ENCODE measurements at places on chromosomes 1 and 21.

- DNase-seq: no peak
These were observed 76.0 kb upstream of the NEK2 start for GRCh38 chr1:211751438-211751837.

GRCh38 chr1:160576390-160576789, 2.9 kb downstream of the CD84 start:
- no peak for DNase-seq

DNA sequence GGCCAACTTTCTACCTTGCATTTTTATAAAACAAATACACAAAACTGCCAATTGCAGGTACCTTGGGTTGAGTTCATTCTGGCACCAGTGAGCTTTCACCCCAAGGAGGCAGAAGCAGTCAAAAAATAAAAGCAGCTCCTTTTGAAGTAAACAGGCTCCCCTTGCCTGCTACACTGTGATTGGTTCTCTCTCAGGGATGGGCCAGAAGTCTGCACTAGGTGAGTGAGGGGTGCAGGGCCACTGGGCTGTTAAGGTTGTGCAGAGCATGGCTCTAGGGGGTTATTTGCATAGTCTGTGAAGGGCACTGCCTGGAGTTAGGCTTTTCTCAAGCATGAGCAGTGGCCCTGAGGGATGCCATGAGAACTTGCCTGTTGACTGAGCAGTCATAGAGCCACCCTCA, 39.1 kb downstream of the AKNAD1 start:
- DNase-seq: no peak

DNA sequence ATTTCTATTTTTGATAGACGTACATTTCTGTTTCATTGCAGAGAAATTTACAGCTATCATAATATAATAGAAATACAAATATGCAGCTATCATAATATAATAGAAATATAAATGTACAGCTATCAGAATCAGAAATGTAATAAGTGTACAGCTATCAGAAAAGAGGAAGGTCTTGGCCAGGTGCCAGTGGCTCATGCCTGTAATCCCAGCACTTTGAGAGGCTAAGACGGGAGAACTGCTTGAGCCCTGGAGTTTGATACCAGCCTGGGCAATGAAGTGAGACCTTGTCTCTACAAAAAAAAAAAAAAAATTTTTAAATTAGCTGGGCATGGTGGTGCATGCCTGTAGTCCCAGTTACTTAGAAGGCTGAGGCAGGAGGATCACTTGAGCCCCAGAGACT, 37.9 kb downstream of the PIGM start:
- no peak for DNase-seq

DNA sequence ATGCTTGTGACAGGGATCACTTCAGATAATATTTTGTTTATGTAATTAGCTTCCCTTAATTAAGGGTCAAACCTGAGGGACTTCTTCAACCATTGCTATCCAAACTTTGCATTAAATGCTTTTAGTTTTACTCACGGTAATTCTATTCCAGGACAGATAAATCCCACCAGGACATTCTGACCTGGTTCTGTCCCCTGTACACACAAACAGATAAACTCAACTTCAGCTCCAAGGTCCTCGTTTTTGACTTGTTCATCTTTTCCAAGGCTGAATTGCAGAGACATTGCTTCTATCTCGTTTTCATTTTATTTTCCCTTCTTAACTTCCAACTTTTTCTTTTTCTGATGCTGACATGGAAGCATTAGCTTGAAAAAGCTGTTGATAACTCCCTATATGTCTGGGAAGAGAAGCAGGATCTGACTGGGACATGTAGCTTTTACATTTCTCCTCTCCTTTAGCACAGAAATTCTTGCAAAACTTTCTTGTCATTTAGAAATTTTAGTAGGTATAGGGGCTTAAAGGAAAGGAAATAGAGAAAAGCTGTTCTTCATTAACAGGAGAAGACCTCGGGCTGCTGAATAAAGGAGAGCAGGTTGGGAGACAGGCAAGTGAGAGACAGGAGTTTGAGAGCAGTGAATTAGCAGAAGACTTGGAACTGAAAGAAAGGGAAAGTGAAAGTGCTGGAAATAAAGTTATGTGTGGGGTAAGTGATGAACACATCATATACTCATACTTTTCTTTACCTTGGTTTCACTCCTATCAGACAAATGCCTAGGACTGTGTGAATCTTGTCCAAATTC, 231.7 kb upstream of the B3GALT2 start:
- no peak for DNase-seq

- DNase-seq: peak; percentile 54
These were observed 5.4 kb downstream of the PSEN2 start for GRCh38 chr1:226875641-226876295.
